Large intestine (tissue), 12 donors: ENCODE measurements at places on chromosomes 1 and 21. TPM values are rescaled to one million over a fixed set of nuclear protein-coding genes. Genes with fewer than 3 reads are reported as not detected.

LIN9 gene
- polyA plus RNA-seq: 5.4 TPM

LIPI gene
- 0.21 TPM for polyA plus RNA-seq

IFNLR1 gene
- polyA plus RNA-seq: 11.7 TPM

DNA sequence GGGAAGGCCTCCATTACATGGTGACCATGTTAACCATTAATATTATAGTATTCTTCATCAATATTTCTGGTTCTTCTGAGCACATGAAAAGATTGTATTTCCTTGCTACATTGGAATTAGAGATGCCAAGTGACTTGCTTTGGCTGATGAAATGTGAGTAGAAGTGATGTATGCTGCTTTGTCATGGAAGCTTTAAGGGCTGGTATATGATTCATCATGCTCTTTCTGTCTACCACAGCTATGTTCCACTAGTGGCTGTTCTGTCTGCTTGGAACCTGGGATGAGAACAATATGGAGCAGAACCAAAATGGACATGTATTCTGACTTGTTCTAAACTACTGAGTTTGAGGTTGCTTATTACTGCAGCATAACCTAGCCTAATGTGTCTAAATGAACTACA lies 163.3 kb downstream of the TM2D1 start:
- no peak overlapping the region for H3K27ac ChIP-seq
- H3K36me3 ChIP-seq: no peaks in the 10 kb centered on the region
- no peak for DNase-seq
- H3K27me3 ChIP-seq: no peaks in the 10 kb centered on the region

GRCh38 chr1:101781201-101781831 lies 215.4 kb downstream of the OLFM3 start:
- H3K4me1 ChIP-seq: no peaks in the 10 kb centered on the region
- H3K27ac ChIP-seq: no peak overlapping the region
- H3K36me3 ChIP-seq: no peaks in the 10 kb centered on the region
